ENCODE measurements at places on chromosomes 7 and 10.

DNA sequence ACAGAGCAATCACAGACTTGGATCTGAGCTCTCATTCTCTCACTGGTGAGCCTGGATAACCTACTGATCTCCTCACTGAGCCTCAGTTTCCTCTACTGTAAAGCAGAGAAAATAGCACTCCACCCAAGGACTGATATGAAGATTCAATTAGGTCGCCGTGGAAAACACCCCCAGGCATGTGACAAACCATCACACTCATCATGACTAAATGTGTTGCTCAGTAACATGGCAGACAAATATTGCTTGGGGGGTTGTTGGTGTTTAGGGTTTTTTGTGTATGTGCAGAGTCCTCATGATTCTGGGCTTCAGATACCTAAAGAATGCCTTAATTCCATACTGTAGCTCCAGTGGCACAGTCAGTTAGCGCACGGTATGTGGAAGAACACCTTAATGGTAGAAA is 122.1 kb upstream of the TCF7L2 start:
- DNase-seq = no peak

- no peak for DNase-seq
Measured at GRCh38 chr7:101015626-101016025, 4.3 kb upstream of the MUC17 start.

- DNase-seq = no peak
Measured at GRCh38 chr10:1952126-1953095, 215.1 kb upstream of the ADARB2 start.

DNA sequence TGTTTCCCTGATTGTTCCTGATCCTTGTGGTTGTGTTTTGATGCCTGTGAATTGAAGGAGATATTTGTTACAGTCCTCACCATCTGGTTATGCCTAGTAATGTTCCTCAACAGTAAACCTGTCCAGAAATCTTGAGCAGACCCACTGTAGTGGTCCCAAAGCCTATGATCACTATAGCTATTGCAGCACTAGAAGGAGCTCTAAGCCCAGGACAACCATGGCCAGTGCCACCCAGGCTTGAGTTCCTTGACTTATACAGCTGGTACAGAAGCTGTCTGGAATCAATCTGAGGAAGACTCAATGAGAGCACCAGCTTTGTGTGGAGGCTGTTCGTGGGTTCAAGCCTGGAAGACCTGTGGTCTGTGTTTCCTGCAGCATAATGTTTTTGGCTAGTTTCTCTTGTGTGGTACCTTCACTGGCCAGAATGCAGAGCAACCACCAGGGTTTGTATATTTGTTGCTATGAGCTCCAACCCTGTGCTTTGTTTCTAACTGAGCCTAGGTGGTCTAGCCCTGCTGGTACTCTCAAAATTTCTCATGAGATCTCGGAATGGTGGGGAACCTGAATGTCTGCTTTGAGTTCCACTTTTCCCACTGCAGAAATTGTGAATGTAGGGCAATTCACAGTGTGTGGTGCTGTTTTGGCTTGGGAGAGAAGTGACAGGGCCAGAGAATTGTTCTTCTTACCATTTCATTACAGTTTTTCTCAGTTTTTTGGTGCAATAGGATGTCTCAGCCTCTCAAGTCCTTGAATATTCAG is 355.2 kb downstream of the SUGCT start:
- DNase-seq = no peak

GRCh38 chr10:127836176-127836575 is 56.6 kb downstream of the CLRN3 start:
- DNase-seq = no peak

DNA sequence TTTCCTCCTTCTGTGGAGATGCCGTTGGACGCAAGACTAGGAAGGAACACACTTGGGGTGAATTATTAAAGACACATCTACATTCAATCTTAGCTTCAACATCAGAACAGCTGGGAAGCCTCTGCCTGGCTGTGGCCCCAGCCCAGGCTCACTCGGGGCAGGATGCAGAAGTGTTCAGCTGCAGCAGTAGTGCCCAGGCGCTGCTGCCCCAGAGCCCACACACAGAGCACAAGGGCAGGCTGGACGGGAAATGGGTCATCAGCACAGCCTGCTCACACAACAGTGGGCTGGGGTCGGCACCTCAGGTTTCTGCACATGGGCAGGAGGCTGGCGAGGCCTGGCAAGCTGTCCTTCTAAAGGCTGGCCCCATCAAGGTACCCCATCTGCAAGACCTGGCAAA is 42.5 kb downstream of the NOD1 start:
- no peak for DNase-seq

DNA sequence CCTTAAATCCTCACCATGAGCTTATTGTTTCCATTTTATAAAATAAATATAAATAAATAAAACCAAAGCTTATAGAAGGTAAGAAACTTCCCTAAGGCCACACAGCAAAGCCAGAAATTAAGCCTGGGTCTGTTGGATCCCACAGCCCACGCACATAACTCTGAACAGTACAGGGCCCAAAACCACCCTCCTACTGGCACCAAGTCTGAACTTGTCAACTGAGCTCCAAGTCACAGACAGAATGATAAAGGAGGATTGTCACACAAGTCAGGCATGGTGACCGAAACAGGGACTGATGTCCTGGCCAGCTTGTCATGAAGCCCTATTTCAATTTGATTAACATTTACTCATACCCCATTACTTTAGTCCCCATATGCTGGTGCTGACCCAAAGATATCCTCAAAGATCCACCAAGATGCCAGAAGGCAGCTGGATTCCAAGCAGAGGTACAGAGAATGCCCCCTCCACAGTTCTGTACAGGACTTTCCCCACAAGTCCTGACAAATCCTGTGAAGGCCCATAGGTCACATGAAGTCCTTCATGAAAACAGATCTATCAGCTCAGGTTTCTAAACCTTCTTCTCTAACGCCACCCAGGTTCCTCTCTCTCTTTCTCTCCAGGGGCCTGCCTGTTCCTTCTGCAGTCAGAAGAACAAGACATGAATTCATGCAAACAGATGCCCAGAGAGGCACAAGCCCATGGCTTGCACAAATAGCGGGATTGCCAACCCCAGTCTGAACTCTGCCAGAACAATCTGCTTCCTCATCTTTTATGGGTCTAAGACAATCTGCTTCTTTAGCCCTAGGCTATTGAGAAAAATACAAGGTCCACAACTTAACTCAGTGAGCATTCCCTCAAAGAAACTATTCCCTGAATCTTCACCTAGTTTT is 60.9 kb downstream of the GLI3 start:
- DNase-seq = no peak

- DNase-seq = peak; percentile 55
Measured at GRCh38 chr10:34743814-34744213, 71.3 kb downstream of the PARD3 start.
